ENCODE measurements at places on chromosomes 12 and 14.

DNA sequence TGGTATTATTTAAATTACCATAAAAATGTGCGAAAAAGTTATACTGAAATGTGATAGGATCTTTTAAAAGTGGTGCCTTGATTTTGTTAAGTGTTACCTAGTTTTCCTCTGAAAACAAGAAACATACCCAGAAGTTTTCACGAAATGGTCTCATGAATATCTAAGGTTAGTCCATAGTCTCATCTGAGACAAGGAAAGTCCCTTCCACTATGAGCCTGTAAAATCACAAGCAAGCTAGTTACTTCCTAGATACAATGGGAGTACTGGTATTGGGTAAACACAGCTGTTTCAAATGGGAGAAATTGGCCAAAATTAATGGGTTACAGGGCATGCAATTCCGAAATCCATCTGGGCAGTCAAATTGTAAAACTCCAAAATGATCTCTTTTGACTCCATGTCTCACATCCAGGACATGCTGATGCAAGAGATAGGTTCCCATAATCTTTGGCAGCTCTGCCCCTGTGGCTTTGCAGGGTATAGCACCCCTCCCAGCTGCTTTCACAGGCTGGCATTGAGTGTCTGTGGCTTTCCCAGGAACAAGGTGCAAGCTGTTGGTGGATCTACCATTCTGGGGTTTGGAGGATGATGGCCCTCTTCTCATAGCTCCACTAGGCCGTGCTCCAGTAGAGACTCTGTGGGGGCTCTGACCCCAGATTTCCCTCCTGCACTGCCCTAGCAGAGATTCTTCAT lies 271.4 kb downstream of the NAV3 start:
- peak; percentile 32 for DNase-seq

GRCh38 chr12:94172973-94173372 lies 24.6 kb downstream of the PLXNC1 start:
- no peak for DNase-seq

DNA sequence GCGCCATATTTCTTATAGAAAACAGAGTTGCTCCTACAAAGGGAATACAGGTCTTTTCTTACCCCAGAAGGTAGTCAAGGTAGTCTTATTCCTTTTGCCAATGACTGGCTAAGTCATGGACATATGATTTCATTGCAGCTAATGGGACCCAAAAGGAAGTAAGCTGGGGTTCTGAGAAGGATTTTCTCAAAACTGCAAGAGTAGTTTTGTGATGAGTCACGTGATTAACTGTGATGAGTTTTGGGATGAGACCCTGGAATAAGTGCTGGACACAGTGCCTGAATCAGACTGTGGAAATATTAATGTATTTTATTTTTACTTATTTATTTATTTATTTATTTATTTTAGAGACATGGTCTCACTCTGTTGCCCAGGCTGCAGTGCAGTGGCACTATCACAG lies 13.4 kb upstream of the NIN start:
- no peak for DNase-seq

DNA sequence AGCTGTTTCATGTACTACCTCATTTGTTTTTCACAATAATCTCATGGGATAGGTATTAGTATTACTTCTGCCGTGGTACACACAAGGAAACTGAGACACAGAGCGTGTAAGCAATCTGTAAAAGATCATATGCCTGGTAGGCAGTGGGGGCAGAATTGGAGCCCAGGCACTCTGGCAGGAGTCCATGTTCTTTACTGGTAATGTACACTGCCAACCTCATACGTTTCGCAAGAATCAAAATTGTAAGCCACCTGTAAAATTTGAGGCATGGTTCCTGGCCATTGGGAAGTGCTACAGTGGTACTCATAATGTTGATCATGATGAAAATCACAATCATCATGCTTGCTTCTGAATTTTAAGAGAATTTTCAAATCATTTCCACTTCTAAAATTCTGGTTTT lies 40.7 kb downstream of the TMTC1 start:
- no peak for DNase-seq

- DNase-seq: no peak
These were observed 4.1 kb upstream of the PAX9 start for GRCh38 chr14:36657399-36658122.

GRCh38 chr14:23578560-23579310 lies at the start of gene JPH4:
TSS of gene JPH4 (minus strand) at chr14:23578790. CDS start at chr14:23577453, 1,337 bp downstream.
- no peak for DNase-seq

- DNase-seq: peak; percentile 56
These were observed 13.0 kb downstream of the ATG14 start for GRCh38 chr14:55398679-55399078.

DNA sequence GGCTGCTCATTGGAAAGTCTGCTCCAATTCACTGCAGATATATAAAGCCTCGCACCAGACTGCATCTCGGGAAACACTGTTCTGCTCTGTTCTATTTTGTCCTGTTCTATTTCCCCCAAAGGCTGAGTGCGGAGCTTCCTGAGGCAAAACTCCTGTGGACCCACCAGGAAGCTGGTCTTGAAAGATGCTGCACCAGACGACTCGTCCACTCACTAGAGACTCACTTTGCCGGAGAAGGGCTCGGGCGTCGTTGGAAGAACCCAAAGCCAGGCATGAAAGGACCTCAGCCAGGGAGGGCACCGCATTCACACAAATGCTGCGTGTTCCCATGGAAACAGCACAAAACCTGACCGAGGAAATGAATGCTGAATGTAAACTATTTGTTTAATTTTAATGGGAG lies 331.2 kb upstream of the SFSWAP start:
- no peak for DNase-seq

GRCh38 chr12:120651821-120652220 lies 11.4 kb downstream of the CABP1 start:
- no peak for DNase-seq

GRCh38 chr14:93957751-93958566 lies 18.4 kb downstream of the ASB2 start:
- DNase-seq: no peak

DNA sequence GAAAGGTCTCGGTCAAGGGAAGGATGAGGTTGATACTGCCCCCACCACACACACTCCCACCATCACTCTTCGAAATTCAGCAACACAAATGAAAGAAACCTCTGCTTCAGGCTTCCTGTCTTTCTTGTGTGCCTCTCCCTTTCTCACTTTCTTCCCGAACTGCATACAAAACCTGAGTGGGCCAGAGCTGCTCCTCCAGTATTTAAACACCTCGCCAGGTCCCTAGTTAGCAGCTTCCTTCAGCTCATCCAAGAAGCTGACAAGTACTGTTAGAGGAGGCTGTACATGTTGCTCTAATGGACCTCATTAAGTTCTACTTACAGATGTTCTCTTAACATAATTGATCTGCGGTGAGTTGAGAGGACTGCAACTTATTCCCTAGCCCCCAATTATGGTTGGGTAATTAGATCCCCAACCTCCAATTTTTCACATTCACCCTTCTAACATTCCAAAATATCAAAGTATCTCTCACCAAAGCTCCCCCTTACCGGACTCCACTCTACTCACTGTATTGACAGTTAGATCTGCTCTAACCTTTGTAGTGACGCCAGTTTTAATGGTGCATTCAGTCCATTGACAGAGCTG lies 4.1 kb upstream of the LMO3 start:
- no peak for DNase-seq

DNA sequence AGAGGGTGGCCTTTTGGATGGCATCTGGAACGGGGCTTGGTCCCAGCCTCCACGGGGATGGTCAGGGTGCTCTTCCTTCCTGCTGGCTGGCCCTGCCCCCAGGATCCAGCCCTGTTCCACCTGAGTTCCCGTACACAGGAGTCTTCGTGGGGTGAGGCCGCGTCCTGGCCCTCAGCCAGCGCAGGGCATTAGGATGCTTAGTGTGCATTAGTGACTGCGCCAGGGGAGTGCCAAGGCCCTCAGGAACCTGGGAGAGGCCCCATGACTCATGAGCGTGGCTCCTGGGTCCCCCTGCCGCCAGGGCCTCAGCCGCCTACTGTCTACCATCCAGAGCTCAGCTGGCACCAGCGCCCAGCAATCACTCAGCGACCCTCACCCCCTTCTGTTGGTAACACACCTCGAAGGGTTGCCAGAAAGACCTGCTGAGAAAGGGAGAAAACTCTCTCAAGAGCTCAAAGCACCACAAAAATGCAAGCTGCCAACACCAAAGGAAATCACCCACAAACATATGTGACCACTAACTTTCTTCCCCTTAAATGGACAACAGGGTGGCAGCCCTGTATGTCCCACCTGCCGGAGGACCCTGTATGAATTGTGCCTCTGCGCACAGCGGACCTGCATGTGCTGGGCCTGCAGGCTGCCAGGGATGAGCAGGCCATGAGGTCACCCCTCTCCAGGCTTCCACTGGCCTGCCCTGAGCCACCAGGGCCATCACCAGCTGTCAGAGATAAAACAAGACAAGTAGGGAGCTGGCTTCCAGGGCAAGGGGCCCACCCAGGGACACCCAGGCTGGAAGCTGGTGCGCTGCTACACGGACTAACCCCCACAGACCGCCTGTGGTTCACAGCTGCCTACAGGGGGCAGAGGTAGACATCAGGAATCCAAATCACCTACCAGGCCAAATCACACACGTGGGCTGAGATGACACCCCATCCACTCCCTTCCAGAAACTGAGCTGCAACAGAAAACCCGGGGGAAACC lies 28.7 kb downstream of the CCDC85C start:
- peak; percentile 58 for DNase-seq

GRCh38 chr12:5081016-5081415 lies 37.3 kb downstream of the KCNA5 start:
- no peak for DNase-seq

DNA sequence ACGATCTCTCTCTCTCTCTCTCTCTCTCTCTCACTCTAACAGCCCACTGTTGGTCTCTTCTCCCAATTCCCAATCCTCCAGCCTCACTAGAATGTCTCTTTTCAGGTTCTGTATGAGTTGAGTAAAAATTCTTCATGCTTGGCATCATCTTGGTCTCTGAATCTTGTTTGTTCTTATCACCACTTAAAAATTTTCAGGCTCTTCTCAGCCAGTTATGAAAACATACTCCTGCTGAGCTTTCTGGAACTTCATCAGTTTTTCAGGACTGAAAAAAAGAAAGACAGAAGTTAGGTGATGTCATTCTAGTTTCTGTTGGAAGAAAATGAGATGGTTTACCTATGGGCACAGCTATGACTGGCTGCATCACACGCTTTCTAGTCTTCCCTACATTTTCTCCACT lies 11.5 kb upstream of the IL22 start:
- DNase-seq: no peak

- no peak for DNase-seq
These were observed 16.4 kb upstream of the RNASE4 start for GRCh38 chr14:20667957-20668356.

DNA sequence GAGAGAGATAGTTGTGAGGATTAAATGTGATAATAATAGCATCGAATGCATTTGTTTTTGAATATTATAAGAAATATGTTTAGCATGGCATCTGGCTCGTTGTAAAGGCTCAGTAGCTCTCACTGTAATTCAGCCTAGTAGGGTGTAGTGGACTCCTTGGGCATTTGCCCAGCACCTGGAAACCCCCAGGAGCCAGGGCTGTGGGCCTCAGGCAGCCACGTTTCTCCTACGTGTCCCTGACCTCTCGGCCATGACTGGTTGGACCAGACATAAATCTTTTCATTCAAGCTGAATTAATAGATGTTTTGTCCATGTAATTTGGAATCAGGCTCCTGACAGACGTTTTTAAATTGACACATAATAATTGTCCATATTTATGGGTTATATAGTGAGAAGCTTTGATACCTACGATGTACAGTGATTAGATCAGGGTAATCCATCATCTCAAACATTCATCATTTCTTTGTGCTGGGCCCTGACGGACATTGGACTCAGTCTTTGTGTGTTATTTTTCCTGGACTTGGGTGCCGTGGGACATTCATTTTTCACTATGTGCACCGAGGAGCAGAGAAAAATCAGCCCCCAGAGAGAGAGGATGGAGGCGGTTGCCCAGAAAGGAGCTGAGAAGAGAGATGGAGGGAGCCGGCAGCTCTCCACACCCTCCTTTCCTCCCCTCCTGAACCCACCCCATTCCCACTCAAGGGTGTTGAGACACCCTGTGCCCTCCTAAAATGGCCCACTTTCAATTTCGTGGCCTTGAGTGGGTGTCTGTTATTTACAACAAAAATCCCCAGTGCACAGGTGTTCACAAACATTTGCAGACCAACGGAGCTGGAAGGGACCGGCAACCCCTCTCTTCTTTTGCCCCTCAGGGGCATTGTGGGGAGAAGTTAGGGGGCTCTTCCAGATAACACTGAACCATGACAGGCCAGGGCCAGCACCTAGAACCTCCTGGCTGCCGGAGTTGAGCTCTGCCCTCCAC lies 296.4 kb downstream of the DPF3 start:
- DNase-seq: no peak

DNA sequence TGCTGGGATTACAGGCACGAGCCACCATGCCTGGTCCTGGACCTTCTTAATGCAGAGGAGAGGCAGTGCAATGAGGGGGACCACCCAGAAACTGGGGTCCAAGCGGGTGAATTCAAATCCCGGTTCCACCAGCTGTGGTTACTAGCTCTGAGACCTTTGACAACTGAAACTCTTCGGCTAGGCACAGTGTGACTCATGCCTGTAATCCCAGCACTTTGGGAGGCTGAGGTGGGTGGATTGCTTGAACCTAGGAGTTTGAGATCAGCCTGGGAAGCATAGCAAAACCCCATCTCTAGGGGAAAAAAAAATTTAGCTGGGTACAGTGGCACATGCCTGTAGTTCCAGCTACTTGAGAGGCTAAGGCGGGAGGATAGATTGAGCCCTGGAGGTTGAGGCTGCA lies 5.0 kb upstream of the CD4 start:
- no peak for DNase-seq

DNA sequence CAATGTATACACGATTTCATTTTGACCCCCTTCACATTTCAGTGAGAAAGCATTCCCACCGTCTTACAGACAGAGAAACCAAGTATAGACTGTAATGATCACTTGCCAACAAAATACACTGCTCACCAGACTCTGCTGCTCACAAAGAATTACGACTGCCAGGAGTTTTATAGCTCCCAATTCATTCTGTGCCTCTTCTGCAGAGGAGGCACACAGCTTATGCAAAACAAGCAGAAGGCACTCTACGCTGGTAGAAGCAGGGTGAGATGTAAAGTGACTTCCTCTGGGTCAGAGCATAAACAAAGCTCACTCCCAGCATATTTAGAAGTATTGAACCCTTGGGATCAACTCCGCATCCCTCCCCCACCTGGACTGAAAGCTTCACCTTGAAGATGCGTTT lies 14.6 kb downstream of the SPTB start:
- DNase-seq: no peak

DNA sequence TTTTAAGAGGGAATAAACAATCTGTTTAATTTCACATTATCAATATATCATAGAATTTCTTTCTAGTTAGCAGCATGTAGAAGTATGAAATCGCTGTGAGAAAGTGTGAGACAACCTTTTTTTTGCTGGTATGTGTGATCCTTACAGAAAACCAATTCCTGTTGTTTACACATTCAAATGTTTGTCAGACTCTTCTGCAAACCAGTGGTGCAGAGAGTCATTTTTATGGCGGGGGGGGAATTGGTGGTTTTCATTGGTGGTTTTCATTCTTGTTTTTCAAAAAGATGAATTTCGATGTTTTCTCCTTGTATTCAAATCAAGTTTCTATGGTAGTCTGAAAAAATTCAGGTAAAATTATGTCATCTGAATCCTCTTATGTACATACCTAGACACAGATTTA lies 57.8 kb downstream of the SLC25A21 start:
- no peak for DNase-seq
